Right renal pelvis (tissue), 4 donors: ENCODE measurements at places on chromosomes 6 and 20.

- no peak for DNase-seq
These were observed 11.3 kb upstream of the CEP43 start for GRCh38 chr6:166987930-166988329.

DNA sequence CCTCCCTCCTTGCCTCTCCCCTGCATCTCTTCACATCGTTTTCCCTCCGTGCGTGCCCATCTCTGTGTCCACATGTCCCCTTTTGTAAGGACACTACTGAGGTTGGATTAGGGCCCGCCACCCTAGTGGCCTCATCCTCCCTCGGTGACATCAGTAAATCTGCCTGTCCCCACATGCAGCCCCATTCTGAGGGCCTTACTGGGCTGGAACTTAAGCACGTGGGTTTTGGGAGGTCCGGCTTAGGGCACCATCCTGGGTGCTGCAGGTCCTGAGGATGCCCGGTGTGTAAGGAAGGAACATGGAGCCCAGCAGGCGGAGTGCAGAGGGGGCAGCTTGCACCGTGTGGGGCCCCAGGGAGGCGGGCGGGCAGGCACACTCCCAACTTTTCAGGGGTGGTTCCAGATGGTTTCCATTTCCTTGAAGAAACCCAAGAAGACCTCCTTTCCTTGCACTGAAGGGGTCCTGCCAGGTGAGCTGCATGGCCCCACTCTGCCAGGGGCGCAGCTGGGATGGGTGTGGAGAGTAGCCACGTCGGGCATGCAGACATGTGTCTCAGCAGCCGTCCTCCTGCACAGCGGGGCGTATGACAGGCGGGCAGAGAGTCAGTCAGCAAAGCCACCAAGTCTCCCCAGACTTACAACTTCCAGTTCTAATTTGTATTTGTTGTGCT lies 329.9 kb downstream of the QKI start:
- DNase-seq, result no peak

DNA sequence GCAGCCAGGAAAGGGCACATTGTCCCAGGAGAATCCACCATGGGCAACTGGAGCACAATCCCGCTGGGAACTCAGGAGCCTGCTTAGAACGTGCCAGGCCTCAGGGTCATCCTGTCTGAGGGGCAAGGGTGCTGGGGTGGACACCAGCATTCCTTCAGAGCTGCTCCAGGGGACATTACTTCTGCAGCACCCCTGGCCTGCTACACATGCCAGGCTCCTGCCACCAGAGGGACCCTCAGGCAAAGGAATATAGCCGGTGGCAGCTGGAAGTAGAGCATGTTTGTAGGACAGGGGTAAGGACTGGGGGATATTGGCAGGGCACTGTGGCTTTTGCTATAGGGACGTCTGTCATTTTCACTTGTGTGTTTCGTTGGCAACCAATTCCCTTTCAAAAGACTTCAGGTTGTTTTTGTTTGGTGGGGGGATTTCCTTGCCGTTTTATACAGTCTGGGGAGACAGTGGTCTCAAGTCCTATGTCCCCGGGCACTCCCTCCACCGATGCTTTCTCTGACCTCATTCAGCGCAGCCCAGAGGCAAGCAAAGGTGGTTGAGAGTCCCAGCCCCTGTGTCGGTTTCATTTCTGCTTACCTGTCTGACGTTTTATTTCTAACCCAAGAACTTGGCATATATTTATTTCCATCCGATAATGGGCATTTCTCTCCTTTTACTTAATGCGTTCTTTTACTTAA lies 130.8 kb downstream of the JPH2 start:
- no peak for DNase-seq

- no peak for DNase-seq
These were observed 943 bp downstream of the ZUP1 start for GRCh38 chr6:116667623-116668022.

DNA sequence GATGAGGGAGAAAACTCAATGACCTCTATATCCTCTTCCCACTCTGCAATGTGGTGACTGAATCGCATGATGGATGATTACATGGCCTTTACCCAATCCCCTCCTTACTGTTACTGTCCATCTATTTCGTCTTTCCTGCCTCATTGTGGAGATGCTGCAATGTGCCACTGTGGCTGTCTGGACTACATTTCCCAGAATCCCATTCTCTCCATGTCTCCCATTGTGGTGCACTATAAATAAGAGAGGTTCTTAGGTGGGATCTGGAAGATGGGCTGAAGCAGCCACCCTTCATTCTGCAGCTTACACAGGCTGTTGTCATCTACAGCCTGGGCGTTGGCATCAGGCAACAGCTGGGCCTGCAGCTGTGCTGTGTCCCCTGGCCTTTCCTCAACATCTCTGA lies 233.6 kb downstream of the PRKN start:
- DNase-seq, result no peak

DNA sequence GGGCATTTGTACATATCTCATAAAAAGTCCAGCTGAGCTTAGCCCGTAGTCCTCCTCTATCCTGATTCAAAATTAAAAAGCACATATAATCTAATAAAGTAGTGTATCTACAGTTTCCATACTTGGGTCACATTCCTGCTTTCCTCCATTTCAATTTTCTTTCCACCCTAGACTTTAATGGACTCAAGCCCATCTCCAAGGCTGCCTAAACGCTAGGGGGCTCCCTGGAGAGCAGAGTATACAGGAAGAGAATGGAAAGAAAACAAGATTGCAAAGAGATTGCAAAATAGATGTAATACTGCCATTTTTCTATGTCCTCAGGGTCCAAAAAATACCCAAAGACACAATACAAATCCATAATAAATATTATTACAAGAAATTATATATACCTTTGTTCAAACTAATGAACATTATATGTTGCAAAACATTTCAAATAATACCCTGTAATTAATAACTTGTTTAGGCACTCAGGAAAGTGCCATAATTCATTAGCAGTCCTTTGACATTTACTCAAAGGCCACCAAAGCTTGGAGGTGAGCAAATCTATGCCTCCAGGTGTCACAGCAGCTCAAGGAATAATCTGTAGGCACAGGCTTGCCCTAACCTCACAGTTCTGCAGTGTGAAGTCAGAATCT lies 2.4 kb upstream of the MCM3 start:
- no peak for DNase-seq

DNA sequence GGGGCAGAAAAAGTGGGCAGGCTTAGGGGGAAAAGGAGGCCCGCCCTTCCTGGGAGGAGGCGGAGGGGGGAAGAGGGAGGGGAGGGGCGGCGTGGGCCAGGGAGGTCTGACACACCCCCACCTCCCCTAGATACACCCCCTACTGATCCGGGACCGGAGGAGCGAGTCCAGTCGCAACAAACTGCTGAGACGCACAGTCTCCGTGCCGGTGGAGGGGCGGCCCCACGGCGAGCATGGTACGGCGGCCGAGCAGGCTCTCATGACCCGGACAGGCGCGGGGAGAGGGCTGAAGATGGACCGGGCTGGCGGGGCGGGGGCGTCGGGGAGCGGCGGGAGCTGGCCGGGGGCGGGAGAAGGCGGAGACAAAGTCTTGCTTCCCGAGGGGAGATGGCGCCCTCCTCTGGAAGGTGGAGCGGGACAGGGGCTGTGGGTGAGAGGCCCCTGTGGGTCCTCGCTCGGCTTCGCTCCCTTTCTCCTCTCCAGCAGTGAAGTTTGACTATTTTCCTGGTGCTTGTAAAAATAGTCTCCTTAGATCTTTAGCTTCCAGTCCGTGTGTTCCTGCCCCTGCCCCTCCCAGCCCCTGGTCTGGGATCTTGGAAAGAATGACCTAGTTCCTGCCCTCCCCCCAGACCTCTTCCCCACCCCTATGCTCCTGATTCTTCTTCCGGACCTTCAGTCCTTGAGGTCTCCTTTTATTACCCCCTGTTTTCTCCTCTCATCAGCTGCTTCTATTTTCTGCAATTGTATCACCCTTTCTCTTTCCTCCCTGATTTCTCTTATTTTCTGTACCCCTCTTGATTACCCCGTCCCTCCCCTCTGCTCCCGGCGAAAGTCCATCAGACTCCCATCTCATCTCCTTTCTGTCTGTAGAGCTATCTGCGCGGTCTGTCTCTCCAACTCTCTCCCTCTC lies 6.1 kb downstream of the SYNGAP1 start:
- peak; percentile 66 for DNase-seq

- no peak for DNase-seq
These were observed 26.9 kb downstream of the CFAP61 start for GRCh38 chr20:20079102-20079784.

- DNase-seq, result no peak
These were observed 65.8 kb downstream of the EPB41L2 start for GRCh38 chr6:130997061-130997753.

- DNase-seq, result no peak
These were observed 611 bp upstream of the TMEM217 start for GRCh38 chr6:37258405-37259105.

GRCh38 chr6:15472621-15473020 lies 190.2 kb downstream of the DTNBP1 start:
- DNase-seq, result no peak

- DNase-seq, result no peak
These were observed 82.0 kb downstream of the RNGTT start for GRCh38 chr6:88881451-88881850.

- no peak for DNase-seq
These were observed 6.3 kb downstream of the JARID2 start for GRCh38 chr6:15252195-15252594.

DNA sequence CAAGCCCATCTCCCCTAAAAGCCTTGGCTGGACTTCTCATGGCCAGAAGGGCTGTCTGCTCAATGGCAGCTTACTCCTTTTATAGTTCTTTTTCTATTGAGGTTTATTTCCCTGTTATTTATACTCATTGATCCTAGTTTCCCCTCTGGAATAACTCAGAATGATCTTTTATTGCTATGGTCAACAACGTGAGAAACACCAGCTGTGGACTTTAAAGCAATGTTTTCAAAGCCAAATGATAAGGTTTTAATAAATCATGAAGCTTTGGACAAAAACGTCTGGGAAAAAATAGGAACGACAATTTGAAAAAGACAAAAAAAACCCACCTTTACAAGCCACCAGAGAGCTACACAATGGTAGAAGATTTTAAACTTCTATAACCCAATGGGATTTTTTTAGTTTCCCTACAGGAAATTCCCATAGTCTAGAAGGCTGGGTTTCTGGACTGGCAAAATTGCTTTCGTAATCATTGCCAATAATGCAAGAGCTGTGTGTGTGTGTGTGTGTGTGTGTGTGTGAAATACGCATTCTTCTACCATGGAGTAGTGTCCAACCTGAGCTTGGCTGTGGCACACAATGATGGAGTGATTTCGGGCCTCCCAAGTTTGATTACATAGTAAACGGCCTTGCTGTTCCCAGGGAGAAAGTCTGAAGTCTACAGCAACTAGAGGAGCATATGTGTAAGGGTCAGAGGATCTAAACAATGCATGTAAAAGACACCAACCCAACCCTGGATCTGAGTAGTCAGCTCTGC lies 396.0 kb downstream of the SYNE1 start:
- peak; percentile 67 for DNase-seq

GRCh38 chr6:21354805-21355238 lies 238.7 kb upstream of the SOX4 start:
- DNase-seq, result no peak

DNA sequence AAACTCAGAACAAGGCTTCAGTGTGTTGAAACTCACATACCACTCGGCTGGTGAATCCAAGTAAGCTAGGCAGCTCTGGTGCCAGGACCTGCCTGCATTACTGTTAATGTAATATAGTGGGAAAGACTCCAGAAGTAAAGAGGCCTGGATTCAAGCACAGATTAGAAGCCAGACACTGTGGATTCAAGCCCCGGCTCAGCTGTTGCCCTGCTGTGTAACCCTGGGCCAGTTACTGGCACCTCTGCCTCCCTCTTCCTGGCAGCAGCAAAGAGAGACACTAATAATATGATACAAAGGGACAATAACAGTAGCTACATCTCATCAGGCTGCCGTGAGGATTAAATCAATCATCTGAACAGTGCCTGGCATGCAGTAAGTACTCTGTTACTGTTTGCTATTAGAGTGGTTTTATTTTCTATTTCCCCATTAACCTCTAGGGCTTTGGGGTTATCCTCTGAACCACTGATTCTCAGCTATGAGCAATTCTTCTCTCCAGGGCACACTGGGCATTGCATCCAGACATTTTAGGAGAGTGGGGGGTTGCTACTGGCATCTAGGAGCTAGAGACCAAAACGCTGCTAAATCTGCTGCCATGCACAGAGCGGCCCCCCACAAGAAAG lies 92.9 kb downstream of the ZMYND8 start:
- DNase-seq, result no peak

DNA sequence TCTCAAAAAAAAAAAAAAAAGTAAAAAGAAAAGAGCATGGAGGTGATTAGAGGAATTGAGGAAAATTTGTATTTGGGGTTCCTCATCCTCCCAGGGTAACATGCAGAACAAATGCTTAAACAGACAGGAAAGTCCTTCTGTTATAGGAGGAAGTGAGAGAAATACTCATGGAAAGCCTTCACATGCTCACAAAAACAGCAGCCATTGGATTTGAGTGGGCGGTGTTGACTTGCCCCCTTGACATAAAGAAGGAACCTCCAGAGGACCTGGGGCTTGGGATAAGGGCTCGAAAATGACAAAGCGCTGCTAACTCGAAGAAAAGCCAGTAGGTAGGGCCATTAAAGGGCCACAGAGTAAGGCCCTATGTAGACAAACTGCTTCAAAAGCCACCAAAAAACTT lies 17.5 kb upstream of the SAMHD1 start:
- no peak for DNase-seq

GRCh38 chr6:105781248-105781647 lies 304.9 kb upstream of the PRDM1 start:
- no peak for DNase-seq

DNA sequence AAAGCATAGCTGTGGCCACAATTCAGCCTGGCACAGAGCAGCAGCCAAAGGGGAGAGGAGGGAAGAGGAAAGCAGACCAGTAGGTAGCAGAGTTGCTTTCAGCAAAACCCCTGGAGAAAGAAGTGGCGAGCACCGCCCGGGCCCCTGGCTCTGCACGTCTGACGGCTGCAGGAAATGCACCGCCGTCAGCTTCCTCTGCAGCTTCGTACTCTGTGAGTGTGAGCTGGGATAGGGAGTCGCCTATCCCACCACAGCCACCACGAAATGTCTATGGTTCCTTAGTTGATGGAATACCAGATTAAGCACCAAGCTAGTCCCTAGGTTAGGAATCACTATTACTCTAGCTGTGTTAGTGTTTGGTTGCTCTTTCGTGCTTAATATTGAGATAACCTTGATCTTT lies 79.9 kb upstream of the NAA20 start:
- no peak for DNase-seq

GRCh38 chr6:166415833-166416347 lies 33.1 kb upstream of the MPC1 start:
- DNase-seq, result no peak

DNA sequence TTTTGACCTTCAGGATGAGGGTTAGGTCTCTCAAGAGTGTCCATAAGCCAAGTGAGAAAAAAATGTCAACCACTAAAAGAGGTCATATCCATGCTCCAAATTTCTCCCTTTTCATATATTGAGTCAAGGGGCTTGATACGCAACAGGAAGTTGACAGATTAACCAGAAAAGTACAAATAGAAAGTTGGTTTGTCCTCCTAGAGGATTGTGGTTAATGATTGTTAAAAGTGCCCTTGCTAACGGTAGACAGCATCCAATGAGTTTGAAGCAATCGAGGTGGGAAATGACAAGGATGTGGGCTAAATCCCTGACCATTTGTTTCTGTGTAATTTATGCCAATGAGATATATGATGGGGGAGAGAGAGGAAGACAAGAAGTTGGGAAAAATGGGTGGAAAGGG lies 18.1 kb upstream of the HBS1L start:
- no peak for DNase-seq

GRCh38 chr6:132569170-132569569 lies 952 bp upstream of the TAAR6 start:
- DNase-seq, result no peak

GRCh38 chr6:56734335-56734734 lies 91.6 kb upstream of the DST start:
- no peak for DNase-seq
